ENCODE measurements at places on chromosomes 4 and X.

DNA sequence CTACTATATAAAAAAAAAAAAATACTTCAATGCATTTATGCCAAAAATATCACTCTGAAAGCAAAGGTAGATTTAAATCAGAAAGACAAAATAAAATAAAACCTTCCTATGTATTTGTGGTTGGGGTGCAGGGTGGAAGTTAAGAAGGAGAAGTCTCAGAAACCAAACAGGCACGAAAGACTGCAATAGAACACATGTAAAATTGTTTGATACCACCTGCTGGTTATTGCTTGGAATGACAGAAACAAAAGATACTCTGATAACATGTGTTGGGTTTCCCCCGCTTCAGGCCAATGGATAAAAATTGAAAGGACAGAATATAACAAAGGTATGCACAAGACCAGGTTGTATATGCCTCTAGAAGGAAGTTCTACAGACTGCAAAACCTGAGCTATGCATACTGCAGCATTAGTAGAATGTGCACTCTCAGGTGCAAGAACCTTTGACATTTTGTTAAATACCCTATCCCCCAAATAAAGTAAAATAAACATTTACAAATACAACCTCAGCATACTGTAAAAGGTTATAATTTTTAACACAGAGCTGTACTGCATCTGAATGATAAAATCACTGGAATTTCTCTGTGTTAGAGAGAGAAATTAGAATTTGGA, 118.8 kb downstream of the GABRA2 start:
- peak; percentile 7 for DNase-seq

DNA sequence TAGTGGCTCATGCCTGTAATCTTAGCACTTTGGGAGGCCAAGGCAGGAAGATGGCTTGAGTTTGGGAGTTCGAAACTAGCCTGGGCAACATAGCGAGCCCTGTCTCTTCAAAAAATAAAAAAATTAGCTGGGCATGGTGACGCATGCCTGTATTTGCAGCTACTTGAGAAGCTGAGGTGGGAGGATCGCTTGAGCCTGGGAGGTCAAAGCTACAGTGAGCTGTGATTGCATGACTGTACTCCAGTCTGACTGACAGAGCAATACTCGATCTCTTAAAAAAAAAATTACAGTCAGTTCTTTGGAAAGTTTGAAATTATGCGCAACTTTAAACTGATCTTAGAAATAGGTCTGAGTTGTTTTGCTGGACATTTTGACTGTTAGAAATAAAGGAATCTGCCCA, 55.8 kb downstream of the DOCK11 start:
- no peak for DNase-seq

DNA sequence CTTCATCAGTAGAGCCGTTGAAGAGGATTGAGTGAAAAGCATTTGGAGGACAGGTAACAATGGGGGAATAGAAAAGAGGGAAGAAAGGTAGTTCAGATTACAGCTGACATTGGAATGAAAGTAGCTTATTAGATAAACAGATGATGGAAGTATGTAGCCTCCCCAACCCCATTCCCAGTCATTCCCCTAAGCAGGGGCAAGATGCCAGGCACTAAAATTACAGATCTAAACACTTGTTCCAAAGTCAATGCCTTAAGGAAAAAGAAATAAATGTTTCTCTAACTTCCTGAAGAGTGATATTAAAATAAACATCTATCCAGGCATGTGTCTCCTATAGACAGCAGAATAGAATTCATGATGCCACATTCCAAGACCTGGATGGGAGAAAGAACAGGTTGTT, 350.8 kb downstream of the PDGFC start:
- DNase-seq, result no peak

- no peak for DNase-seq
These were observed 803 bp downstream of the CNGA1 start for GRCh38 chr4:48015678-48016077.

DNA sequence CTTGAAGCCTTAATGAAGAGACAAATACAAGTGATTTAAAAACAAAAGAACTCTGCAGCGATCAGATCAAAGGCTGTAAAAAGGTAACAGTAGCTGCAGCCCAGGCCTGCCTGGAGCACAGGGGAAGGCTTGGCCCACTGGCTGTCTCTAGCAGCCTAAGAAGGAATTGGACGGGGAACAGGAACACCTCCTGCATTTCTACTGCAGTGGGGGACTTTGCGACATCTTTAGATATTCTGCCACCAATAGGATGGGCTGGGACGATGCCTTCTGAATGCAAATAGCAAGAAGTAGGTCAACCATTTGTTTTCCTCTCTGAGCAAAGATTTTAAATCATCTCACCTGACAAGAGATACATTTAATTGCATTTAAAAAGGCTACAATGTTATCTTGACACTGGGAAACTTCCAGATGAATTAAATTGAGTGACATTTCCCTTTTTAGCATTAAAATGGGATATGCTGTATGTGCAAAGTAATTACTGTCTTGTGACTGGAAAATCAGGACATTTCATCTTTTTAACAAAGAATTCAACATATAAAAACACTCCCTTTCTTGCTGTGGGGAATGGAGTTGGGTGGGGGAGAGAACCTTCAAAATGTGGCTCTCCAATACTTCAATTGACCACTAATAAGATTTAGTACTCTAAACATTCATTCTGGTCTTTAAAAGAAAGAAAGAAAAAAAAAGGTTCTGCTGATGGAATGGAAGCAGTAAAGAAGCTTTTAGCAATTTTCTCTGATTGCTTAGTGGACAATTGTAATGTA, 70.0 kb downstream of the NYX start:
- DNase-seq, result no peak

GRCh38 chr4:171239196-171239595, 574.0 kb upstream of the GALNTL6 start:
- DNase-seq, result no peak

- no peak for DNase-seq
These were observed 11.4 kb downstream of the MAOB start for GRCh38 chrX:43870758-43871419.

- no peak for DNase-seq
These were observed 572.4 kb upstream of the GALNT7 start for GRCh38 chr4:172596206-172596605.

GRCh38 chrX:40207626-40208025, 109.9 kb upstream of the BCOR start:
- DNase-seq, result peak; percentile 37

- DNase-seq, result no peak
These were observed 105.8 kb downstream of the RNF150 start for GRCh38 chr4:141027421-141027820.

- no peak for DNase-seq
These were observed 49.2 kb upstream of the MND1 start for GRCh38 chr4:153295131-153295755.

DNA sequence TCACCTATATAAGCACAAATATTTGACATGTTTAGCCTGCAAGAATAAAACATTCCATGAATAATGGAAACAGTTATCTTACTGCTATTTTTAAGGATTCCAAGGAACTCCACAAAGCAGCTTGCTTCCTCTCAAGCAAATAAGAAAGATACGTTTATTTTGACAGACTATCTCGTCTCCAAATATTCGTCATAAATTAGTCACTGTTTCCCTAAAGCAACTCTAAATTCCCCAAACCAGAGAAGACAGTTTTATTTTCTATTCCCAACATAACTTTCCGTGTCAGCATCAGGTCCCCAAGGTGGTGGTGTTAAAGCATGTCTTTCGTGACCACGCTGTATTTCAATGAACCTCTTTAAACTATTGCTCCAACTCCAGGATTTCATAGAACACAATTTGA, 24.3 kb upstream of the DKK2 start:
- no peak for DNase-seq

GRCh38 chrX:143429131-143429530, 88.1 kb downstream of the SPANXN3 start:
- DNase-seq, result no peak

DNA sequence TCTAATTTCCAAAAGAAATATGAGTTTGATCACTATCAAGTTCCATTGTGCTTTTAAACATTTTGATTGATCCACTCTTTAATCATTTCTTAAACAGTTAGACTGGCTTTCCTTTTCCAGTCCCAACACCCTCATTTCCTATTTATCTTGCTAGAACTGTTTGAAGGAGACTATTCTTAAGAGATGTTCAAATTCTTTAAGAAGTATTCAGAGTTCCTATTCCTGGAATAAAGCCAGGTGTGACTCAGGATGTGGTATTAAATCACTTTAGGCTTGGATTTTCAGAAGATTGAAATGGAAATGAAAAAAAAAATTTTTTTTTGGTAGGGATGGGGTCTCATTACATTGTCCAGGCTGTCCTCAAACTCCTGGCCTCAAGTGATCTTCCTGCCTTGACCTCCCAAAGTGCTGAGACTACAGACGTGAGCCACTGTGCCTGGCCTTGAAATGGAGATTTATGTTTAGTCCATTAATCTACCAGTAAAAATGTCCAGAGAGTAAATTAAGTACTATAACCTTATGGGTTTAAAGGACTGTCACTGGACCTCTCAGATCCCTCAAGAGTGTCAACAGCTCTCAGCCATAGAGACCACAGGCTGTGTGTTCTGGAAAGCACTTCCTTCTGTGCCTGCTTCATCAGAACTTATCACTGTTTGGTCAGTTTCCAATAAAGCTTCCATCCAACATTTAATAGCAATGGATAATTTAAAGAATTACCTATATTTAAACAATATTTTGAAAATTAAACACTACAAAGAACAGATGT, 90.7 kb downstream of the CDS1 start:
- peak; percentile 61 for DNase-seq

DNA sequence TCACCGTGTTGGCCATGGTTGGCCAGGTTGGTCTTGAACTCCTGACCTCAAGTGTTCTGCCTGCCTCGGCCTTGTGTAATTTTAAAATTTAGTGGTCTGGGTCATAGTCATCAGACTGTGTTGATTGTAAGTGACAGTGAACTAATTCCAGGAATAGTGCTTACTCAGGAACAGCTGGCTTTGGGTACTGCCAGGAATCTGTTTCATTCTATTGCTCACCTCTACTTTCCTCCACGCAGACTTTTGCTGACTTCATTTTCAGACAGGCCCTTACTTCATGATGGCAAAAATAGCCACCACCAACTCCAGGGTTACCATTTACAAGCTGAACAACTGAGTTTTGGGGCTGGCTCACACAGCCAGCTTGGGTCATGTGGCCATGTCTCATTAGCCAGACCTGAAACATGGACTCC, 54.6 kb downstream of the FNIP2 start:
- peak; percentile 15 for DNase-seq

- DNase-seq, result no peak
These were observed 36.6 kb downstream of the MAGEE2 start for GRCh38 chrX:75748431-75748830.

Data from AG20443 (cell line).